ENCODE measurements at places on chromosomes 11 and 22.

DNA sequence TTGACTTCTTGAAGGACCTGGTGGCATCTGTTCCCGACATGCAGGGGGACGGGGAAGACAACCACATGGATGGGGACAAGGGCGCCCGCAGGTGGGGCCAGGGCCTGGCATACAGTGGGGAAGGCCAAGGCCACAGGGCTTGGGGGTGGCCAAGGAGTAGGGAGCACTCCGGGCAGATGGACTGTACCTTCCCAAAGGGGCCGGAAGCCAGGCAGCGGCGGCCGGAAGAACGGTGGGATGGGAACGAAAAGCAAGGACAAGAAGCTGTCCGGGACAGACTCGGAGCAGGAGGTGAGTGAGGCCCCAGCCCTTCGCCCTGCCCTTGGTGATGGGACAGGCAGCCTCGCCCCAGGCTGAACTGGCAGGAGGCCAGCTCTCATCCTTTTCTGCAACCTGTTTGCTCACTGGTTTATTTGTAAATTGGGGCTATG lies 1.2 kb downstream of the DRAP1 start:
- no peak for DNase-seq

DNA sequence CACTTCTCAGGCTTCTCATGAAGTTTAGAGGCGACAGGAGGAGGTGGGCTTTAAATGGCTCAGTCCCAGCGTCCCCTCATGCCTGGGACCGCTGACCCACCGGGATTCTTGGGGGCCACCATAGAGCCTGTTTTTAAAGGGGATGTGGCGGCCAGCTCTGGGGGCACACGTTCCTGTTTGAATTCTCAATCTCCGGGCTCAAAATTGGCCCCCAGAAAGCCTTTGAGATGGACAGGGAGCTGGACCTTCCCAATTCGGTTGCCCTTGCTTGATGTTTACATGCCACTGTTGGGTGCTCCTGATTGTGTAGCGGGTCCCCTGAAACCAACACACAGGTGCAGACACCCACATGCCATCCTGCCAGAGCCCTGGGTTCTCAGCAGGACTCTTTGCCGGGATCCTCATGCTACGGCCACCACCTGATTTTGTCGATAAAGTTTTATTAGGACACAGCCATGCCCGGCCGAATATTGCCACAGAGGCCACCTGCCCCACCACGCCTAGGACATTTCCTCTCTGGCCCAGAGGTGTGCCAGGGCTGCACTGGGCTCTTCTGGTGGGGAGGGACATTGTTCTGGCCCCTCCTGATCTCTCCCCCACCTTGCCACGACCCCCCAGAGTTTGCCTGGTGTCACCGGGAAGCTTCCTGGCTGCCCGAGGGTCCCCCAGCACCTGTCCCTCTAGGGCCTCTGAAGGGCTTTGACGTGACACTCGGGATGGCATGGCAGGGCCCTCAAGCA lies 71.6 kb downstream of the KCNQ1 start:
- DNase-seq = no peak

DNA sequence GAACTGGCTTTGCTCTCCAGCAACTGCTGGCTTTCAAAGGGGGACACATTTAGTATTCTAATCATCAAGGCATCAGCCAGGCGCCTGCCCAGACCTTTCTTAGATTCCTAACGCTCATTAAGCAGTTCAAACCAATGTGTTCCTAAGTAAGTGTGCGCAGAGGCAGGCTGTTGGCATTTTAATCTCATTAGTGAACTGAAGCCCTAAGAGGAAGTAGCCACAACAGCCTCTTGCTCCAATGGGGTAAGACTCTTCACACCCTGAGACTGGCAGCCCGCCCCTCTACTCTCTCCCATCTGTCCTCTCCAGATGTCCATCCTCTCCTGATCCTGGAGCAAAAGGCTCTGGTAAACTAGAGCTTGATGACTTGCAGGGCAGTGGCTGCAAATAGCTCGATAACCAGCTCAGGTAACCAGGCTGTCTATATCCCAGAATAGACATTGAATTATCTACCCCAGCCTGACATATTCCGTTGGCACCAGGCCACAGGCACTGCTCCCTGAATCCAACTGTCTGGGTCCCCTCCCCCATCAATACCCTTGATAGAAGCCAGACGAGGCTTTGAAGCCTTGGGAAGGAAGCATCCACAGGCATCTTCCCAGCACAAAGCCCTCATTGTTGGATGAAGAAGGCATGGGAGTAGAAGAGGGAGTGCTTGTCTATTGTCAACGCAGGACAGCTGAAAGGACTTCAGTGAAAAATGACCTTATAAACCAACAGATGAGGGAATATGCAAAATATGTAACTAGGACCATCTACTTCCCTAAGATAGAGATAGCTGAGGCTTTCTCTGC lies 321.1 kb downstream of the TENM4 start:
- DNase-seq = no peak

DNA sequence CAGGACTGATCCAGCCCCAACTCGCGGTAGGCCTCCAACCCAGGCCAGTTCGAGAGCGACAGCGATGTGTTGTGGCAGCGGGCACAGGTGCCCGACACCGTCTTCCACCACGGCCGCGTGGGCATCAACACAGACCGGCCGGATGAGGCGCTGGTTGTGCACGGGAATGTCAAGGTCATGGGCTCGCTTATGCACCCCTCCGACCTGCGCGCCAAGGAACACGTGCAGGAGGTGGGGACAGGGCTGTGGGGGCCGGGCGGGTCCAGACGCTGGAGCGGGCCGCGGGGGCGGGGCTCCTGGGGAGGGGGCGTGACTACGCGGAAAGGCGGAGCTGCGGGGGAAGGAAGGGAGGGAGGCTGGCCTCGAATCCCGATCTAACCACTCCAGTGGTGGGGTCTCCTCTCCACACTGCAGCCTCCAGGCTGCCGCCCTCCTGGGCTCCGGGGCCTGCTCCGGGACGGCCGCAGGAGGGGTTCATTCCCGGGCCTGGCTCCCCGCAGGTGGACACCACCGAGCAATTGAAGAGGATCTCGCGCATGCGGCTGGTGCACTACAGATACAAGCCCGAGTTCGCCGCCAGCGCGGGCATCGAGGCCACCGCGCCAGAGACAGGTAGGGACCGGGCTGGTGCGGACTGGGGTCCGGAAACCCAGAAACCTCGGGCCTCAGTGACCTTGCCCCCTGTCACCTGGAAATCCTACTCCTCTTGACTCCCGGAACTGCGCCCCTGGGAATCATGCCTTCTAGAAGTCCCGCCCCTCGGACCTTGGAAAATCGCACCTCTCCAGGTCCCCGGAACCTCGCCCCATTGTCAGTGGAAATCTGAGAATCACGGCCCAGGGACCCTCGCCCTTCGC lies 14.9 kb downstream of the TMEM258 start:
- no peak for DNase-seq

Measured in LHCN-M2 (cell line).